Activated CD8-positive, alpha-beta T cell treated with anti-CD3 and anti-CD28 coated beads, Interleukin-2, amount 10 ng/mL, durations not matched to agents 7 days and 5 days (primary cell): ENCODE measurements at places on chromosomes 12 and 14. TPM values are rescaled to one million over a fixed set of nuclear protein-coding genes. Genes with fewer than 3 reads are reported as not detected.
A peak's percentile ranks its signal among the peaks of the same experiment; 100 is the strongest.

DNA sequence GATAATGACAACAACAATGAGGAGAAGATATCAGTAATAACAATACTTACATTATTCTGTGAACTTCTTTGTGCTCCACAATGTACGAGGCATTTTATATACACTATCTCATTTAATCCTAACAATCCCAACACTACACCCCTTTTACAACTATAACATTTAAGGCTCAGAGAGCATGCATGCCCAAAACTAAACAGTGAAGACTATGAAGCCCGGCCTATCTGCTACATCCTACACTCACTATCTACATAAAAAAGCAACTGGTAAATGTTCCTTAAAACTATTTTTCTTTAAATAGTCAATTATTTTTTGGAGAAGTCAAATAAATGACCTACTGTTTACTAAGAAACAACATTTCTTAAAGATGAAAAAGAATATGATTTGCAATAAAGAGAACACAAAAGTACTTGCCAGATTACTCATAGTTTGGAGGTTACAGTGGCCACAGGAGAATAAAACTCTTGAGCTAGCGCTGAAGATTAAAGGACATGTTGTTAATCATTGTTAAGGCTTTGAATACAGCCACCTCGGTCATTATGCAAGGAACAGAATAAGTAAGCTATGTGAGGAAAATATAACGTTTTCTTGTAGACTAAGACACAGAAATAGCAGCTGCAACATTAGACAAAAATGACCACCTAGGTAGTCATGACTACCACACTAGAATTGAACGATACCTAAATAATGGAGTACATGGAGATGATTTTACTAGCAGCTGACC, 56.7 kb downstream of the EPS8 start:
- DNase-seq = no peak

- DNase-seq = no peak
These were observed 368.0 kb downstream of the ALG10 start for GRCh38 chr12:34390171-34390841.

DNA sequence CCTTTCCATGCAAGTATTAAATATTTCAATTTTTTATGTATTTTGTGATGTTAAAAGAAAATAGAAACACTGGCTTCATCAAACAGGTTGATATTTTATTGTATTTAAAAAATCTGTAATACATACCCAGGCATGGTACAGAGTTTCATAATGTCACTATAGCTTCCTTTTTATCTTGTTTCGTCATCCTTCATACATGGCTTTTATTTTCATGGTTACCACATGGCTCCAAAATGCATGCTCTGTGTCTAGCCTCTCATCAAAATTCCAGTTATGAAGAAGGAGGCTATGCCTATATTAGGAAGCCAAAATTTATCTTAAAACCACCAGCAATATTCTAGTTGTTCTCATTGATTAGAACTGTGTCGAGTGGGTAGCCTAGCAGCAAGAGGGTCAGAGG, 464.8 kb downstream of the BTG1 start:
- no peak for DNase-seq

GRCh38 chr14:69328317-69328716, 68.4 kb downstream of the GALNT16 start:
- no peak for DNase-seq

GRCh38 chr12:132161036-132161781, 17.0 kb downstream of the NOC4L start:
- DNase-seq = no peak

GRCh38 chr12:22473212-22473611, 71.1 kb downstream of the C2CD5 start:
- no peak for DNase-seq

- no peak for DNase-seq
These were observed 72.4 kb downstream of the IGF1 start for GRCh38 chr12:102407776-102408486.

- DNase-seq = no peak
These were observed 55.9 kb upstream of the SRSF5 start for GRCh38 chr14:69711065-69711464.

DNA sequence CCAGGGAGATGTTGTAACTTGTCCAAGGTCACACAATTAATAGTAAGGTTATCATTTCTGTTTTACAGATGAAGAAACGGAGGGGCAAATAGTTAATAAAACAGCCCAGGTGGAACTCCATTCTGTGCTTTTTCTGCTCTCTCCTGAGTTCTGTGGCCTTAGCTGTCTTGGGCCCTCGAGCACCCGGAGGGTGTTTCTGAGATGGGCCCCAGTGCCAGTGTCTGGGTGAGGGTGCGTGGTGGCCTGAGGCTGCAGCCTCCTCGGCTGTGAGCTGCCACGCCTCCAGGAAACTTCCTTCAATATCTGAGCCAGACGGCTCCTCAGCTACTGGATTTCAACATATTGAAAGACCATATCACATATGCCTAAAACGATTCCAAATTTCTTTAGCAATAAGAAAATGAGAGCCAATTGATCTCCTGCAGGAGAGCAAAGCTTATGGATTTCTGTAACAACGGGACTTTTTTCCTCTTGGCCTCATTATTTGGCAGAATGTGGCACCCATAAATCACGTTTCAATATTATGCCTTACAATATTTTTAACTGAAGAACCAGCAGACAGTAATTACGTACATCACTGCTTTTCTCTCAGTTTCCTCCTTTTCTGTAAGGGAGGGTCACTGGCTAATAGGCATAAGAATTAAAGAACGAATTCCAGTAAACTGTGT, 74.8 kb upstream of the DICER1 start:
- DNase-seq = no peak

GRCh38 chr14:104894331-104895206, 29.5 kb downstream of the CEP170B start:
- DNase-seq = no peak

GRCh38 chr12:63041601-63042000, 106.7 kb upstream of the PPM1H start:
- no peak for DNase-seq

GRCh38 chr14:85416771-85417170, 113.2 kb upstream of the FLRT2 start:
- DNase-seq = no peak

DNA sequence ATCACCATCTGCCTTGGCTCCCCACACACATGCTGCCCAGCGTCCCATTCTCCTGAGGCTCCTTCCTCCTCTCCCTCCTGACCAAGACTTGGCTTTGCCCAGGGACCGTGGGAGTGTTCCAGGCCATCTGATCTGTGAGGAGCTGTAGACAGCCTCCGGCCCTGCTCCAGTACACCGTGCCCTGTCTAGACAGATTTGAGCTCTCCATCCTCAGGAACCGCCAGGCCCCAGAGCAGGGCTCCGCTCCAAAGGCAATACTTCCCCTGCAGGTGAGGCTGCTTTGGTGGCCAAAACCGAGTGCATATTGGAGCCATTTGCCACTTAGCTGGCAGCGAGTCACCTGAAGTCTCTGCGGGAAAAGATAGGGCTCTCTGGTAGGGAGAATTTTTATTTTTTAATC, 147.4 kb downstream of the ANO2 start:
- no peak for DNase-seq

DNA sequence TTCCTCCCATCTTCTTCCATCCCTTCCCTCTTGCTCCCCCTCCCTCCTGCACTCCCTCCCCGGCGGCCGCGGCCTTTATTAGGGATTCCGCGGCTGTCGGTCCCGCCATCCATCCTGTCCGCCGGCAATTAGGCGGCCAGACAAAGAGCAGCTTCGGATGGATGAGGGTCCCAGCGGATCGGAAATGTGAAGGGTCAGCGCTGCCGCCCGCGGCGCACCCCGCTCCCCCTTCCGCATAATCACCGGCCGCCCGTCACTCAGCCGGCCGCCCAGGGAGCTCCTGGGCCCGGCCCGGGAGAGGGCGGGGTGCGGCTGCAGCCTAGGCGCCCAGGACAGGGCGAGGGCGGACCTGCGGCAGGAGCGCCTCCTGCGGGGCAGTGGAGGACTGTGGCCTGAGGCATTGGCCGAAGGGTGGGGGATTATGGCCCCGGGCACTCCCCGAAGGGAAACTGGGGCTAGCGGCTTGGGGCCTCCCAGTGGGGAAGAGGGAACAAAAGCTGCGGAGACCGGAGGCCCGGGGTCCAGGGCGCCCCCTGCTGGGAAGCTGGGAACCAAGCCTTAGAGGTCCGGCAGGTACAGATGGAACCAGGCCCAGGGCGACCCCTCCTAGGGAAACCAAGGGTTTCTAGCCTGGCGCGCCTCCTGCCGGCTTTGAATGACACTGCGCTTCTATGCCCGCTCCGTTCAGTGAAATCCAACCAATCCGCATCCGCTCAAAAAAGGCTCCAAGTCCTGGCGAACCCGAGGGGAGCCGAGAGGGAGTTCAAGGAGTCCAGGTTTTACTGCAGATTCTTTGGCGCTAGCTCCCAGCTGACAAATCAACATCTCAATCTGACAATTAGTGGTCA, 4.4 kb upstream of the DNAJC22 start:
- peak; percentile 84 for DNase-seq

DNA sequence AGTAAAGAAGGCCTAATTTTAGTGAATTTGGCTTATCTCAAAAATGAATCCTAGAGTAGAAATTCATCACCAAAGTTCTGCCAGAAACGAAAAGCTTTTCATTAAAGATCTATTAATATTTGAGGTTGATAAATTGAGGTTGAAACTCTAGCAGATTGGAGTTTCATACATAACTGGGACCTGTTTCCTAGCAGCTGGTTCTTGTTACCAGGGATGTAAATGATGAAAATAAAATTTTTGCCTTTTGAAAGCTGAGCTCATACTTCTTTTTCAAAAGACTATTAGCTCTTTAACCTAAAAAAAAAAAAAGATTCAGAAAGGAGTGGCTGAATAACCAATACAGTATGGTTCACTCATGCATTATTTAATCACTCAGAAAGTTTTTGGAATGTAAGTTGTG, 98.3 kb downstream of the PTGER2 start:
- no peak for DNase-seq

TPH2 gene
- total RNA-seq = not detected

KRT6C gene
- not detected for total RNA-seq

C12orf42 gene
- 0.91 TPM for total RNA-seq

NACA gene
- total RNA-seq = 793 TPM

GRIN2B gene
- total RNA-seq = not detected

RNF212B gene
- not detected for total RNA-seq

RTL1 gene
- not detected for total RNA-seq

CDC42BPB gene
- total RNA-seq = 0.16 TPM

SLC35F4 gene
- total RNA-seq = not detected
